Fibroblast of mammary gland (primary cell): ENCODE measurements at places on chromosomes 1 and 21.

- no peak for DNase-seq
These were observed 23.1 kb upstream of the MYSM1 start for GRCh38 chr1:58722967-58723366.

GRCh38 chr1:34686531-34686930, 68.3 kb upstream of the GJB5 start:
- no peak for DNase-seq

GRCh38 chr1:57063406-57064125, 97.8 kb upstream of the C8B start:
- no peak for DNase-seq

GRCh38 chr1:236639686-236640085, 35.4 kb upstream of the HEATR1 start:
- DNase-seq = no peak

- no peak for DNase-seq
These were observed 792 bp downstream of the GOLPH3L start for GRCh38 chr1:150696162-150696561.

DNA sequence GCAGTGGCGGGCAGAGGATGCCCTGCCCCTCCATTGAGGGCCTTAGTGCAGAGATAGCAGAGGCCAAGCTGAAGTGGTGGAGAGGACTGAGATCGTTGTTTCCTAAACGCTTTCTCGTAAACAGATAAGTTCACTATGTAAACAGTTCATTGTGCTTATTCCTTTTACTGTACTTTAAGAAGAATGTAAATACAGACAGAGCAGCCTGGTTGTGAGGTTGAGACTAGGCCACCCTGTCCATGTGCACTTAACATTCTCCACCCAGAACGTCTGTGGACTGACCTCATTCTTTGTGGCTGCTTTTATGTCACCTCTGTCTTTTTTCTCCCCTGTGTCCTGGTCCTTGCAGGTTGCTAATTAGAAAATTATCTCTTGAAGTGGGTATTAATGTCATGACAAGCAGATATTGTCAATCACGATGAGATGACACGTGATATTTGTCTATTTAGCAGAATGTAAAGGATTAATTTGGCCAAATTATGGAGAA, 8.5 kb downstream of the CENPS start:
- DNase-seq = no peak

GRCh38 chr1:161304927-161305866, 4.6 kb downstream of the MPZ start:
- DNase-seq = no peak

GRCh38 chr1:94709891-94710581, 110.1 kb upstream of the SLC44A3 start:
- DNase-seq = peak; percentile 60

GRCh38 chr1:113616156-113616555, 143.1 kb downstream of the PHTF1 start:
- DNase-seq = peak; percentile 35

- peak; percentile 31 for DNase-seq
These were observed 128.0 kb downstream of the ADAMTS1 start for GRCh38 chr21:26717146-26717739.

DNA sequence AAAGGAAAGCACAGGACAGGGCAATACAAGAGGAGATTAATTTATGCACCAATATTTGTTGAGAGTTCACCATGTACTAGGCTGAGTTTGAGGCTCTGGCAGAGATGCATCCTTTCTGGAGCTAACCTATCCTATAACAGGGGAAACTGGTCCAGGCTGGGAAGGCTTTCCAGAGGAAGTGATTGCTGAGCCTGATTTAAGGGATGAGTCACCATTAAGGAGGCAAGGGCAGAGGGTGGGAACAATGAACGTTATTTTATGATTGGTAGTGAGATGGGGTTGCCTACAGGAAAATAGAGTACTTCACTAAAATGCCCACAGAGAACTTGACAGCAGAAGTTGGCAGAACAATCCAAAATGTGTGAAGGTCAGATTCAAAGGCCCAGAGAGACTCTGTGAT, 141.4 kb downstream of the PLPP3 start:
- DNase-seq = peak; percentile 50

GRCh38 chr21:38984568-38984967, 178.8 kb downstream of the ETS2 start:
- peak; percentile 75 for DNase-seq

GRCh38 chr1:32904797-32905196, 3.6 kb upstream of the TMEM54 start:
- DNase-seq = no peak

GRCh38 chr1:163535807-163536206, 214.1 kb downstream of the NUF2 start:
- peak; percentile 56 for DNase-seq

DNA sequence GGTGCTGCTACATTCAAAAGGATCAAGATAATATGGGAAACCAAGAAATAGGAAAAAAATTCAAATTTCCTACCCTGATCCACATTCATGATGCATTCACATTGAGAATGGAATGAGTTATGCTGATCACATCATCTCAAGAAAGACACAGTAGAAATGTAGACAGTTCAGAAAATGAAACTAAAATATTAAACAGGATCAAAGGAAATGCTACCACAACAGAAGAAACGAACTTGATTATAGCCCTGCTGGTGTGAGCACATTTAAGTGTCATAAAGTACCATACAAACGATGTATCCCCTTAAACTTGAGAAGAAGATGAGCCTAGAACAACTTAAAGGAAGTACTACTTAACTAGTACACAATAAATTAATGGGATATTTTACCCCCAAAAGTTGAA, 21.3 kb downstream of the SYDE2 start:
- DNase-seq = no peak

DNA sequence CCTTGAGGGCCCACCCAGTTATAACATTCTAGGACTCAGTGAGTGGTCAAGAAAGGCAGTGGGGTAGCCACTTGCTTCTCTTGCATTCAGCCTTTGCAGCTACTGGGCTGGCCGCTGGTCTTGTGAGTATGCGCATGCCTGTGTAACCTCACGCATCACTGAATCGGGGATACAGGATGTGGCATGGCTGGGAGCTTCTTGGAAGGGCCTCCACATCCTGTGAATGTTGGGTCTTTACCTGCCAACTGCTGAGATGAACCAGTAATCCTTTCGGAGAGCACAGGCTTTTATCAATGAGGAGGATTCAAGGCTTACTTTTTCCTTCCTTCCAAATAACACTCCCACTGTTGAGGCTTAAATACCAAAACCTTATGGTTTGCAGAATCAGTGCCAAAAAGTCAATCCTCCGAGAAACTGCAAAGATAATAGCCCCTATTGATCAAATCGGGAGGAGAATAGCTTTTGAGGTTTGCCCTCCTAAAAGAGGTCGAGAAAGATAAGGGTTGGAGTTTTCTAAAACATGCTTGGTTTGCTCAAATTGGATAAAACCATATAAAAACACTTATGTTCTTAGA, 198.9 kb upstream of the UBE2U start:
- peak; percentile 39 for DNase-seq

GRCh38 chr21:45982092-45982757, 655 bp downstream of the COL6A1 start:
- DNase-seq = no peak

GRCh38 chr1:17274186-17275170, 25.6 kb downstream of the PADI3 start:
- DNase-seq = peak; percentile 30

GRCh38 chr1:79150576-79150975, 144.0 kb upstream of the ADGRL4 start:
- DNase-seq = no peak

GRCh38 chr21:46210378-46211136, 18.0 kb downstream of the LSS start:
- no peak for DNase-seq
